ENCODE measurements at places on chromosomes 1 and 21. TPM values are rescaled to one million over a fixed set of nuclear protein-coding genes. Genes with fewer than 3 reads are reported as not detected.

Gene GBP4
- 2.2 TPM for total RNA-seq

Gene SLC1A7
- 0.32 TPM for total RNA-seq

DNA sequence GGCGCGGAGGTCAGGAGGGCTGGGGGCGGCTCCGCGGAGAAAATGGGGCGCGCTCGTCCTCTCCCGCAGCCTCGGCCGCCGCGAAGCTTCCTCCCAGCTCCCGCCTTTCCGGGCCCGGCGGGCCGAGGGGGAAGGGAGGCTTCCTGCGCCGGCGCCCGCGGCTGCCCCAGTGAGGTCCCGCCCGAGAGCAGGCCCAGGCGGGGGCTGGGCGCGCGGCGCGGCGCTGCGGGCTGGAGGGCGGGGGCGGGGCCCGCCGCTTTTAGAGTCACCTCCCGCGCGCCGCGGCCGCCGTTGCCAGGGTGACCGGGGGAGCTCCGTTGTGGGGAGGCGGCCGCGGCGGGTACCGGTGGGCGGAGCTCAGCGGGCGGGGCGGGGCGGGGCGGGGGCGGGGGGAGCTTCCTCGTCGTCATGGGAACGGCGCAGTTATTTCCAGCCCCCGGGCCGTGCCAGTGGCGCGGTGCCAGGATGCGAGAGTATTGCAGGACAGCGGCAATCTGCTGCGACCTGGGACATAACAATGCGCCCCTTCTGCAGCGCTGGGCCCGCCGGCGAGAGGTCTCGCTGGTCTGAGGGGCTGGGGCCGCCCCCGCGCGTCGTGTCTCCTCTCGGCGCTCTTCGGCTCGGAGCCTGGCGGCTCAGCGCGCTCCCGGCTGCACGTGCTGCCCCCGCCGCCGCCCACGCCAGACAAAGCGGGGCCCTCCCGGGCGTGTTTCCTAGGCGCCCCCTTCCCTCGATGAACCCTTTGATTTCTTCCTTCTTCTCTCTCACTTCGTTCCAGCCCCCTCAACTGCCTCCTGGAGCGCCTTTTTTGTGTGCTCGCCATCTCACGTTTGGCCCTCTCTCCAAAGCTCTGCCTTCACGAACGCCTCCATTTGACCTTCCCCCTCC lies 16.9 kb downstream of the IER5 start:
- DNase-seq: peak; percentile 97

DNA sequence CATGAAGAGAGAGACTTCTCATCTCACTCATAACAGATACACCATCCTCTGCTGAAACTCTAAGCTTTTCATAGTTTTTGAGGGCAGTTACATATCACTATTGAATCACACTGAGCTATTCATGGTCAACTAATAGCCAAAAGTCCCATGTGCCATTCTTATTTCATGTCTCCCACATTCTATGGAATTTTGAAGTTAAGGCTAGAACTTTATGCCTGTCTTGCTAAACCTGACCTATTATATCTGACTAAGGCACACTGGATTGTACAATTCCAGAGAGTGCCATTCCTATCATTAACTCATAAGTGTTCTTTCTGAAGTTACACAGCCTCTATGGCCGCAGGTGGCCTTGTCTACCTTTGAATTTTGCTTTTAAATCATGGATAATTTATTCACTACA lies 254.3 kb downstream of the PTPRC start:
- no peak for DNase-seq

GRCh38 chr1:226733876-226734275 lies 5.2 kb downstream of the ITPKB start:
- DNase-seq: no peak

DNA sequence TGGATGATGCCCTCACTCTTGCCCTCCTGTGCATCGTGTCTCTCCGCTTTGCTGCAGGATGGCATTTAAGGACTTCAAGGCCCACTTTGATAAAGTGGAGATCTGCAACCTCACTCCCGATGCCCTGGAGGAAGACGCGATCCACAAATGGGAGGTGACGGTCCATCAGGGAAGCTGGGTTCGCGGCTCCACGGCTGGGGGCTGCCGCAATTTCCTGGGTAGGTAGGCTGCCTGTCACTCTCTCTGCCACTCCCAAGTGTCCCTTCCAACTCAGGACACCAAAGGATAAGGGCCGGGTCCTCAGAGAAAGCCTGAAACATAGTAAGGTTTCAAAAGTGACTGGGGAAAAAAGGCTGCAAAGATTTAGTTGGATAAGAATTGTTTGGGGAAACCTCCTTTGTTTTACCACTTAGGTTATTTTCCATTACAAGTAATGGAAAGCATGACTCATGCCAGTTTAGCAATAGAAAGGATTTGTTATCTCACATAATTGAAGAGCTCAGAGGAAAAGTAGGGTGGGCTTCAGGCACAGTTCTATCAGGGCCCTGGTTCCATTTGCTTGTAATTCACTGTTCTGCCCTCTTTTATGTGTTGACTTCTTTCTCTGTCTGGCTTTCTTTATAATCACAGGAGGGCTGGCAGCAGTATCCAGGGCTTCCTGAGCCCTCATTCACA lies 31.9 kb downstream of the CAPN9 start:
- no peak for DNase-seq
